ENCODE measurements at places on chromosomes 3 and 15.

- no peak for DNase-seq
These were observed 15.4 kb downstream of the CCDC54 start for GRCh38 chr3:107392549-107393165.

DNA sequence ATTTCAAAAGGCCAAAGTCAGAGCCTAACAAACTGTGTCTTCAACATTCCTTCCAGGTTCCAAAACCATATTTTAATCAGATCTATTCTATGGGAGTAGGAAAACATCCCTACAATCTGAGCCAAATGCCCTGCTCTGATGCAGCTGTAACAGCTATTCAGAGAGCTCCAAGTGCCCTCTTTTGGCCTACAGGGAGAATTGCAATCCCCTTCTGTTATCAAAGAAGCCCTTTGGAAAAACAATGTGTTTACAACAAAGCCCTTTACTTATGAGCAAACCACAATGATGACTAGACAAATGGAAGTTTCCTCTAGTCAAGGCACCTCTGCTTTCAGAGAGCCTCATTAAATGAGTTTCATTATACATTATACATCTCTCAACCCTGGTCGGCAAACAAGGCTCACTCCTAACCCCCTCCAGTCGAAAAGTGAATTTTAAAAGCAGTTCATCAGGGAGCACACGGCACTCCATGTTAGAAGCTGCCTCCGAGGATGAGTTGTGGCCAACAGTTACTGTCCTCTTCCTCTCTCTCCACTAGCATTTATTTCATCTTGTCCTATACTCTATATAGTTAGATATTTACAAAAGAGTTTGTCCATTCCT, 42.6 kb upstream of the TMCO5A start:
- DNase-seq: no peak

DNA sequence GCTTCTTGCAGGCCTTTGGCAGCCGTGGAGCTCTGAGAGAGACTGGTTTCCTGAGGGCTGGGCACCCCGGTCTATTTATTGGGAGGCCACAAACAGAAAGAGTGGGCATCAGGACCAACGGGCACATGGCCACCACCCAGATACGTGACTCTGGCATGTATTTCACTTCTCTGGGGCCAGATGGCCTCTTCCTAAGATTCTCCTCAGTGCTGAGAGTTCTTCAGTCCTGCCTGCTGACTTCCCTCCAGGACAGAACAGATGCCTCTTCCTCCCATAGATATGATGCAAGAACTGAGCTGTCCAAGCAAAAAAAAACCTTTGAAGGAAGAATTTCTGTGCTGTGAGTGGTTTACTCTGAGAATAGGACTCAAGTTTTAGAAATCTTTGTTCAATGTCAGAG, 107.7 kb downstream of the IGF2BP2 start:
- DNase-seq: no peak

DNA sequence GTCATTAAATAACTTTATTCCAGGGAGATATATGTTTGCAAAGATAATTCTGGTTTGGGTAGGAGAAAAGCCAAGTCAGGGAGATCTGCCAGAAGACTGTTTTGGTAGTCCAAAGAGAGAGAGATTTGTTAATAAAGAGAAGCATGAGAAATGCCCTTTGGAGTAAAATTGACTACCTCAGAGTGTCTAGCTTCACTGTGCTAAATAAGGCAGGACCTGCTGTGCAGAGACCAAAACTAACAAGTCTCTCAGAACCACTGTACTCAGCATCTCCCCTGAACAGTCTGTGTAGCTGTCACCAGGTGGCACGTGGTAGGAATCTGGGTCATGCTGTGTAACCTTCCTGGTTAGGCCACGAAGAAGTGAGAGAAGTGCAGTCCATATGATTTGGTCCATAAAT, 31.6 kb upstream of the SLC35G2 start:
- DNase-seq: no peak

GRCh38 chr3:62870321-62870720, 4.9 kb downstream of the CADPS start:
- DNase-seq: no peak

DNA sequence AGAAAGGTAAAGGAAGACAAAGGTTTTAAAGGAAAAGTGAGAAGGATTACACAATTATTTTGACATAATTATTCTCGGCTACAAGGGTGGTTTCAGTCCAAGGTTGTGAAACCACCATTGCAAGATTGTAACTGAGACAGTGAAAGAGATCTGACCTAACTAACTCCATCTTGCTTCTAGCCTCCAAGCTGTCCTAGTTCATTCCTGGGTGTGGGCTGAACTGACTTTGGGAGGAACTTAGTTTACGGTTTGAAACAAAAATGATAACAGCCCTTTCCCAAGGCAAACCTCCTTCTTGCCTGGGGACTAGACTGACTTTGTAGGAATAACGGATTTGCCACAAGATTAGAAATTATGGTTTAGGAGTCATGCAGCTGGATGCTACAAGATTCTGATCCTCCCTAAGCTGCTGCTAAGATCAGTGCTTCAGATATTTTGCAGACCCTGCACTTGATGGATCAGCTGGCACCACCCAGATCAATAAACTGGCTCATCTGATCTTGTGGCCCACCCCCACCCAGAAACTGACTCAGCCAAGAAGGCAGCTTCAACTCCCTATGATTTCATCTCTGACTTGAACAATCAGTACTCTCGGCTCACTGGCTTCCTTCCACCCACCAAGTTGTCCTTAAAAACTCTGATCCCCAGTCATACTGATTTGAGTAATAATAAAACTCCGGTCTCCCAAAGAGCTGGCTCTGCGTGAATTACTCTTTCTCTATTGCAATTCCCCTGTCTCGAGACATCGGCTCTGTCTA, 57.7 kb upstream of the AADACL2 start:
- no peak for DNase-seq

DNA sequence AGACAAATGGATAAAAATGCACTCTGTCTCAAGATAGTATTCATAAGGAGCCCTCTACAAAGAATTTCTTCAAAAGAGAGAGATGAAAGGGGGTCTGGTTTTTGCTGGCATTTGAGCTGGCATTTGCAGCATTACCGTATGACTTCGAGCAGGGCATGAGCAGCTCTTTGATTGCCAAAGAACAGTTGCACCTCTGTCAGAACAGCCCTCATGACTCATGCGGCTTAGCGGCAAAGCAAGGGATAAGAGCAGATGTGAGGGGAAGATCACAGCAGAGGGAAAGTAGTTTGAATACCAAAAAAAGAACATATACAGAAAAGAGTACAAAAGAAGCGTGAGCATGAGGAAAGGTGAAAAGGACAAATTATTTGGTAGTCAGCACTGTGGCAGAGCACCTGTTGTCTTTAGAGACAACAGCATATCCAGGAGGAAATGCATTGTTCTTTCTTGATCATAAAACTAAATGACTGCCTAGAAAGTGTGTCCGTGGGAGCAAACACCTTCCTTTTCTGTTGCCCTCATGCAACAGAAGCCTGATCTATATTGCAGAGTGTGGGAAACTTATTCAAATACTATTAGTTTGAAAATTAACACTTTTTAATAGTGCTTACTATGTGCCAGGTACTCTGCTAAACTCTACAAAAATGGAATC, 80.5 kb upstream of the SLC24A5 start:
- DNase-seq: no peak

DNA sequence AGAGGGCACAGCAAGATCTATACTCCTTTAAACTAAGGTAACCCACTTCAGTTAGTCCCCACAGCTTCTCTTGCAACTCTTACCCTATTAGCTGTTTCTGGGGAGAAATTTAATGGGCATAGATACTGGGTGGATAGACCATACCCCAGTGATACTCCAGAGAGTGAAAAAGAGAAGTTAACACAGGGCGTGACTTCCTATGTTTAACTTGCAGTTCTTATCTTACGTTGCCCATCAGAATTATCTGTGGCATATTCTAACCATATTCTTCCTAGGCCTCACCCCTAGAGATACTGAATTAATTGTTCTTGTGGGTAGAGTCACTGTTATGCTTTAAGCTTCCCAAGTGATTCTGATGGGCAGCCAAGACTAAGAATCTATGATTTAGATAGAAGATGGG, 485.4 kb upstream of the TPRG1 start:
- no peak for DNase-seq

DNA sequence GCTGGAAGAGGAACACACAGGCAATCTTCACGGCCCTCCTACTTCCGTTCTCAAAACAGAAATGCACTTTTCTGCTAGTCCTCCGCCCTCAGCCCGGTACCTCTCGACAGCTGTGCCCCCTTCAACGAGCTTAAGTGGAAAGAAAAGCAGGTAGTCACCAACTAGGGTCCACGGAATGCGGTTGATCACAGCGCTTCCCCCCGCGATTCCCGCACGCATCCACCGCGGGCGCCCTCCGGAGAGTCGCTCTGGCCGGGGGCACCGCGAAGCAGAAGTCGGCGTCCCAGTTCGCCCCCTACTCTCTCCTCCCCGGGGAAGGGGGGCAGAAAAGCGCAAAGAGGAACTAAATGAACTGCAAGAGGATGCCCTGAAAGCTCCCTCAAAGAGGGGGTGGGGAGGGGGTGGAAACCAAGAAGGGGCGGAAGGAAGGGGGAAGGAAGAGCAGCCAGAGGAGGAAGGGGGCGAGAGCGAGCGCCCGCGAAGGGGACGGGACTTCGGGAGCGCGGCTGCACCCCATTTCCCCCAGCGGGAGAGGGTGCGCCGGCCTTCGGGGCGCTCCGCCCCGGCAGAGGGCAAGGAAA, 738 bp downstream of the ACAP2 start:
- DNase-seq: no peak

DNA sequence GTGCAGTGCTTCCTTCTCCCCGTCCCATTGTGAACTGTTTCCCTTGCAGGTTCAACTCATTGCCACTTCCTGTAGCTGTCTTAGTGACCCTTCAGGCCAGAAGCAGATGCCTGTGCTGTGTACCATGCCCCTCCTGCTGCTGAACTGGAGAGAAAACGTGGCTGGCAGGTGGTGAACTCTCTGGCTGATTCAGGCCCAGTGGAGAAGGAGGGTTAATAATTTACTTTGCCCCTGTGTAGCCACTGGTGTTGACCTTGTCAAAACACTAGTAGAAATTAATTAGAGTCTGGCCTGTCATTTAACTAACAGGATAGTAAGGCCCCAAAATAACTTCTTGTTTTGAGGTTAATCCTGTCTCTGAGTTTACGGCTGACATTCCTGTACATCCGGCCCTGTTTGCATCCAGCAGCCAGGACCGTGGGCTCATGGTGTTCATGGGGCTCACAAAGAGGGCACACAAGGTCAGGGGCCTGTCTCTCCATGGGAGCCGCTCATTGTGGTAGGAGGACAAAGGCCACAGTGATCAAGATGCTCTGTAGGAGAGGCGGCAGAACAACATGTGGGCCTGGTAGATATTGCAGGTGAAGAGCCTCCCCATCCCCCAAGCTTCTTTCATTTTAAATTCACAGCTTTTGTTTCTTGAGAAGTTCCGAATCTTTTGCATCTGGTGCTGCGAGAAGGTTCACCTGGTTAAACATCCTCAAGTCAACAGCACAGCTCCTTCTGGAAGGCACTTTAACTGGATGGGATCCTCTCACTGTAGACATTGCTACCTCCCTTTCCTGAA, 101.6 kb downstream of the CGNL1 start:
- no peak for DNase-seq

DNA sequence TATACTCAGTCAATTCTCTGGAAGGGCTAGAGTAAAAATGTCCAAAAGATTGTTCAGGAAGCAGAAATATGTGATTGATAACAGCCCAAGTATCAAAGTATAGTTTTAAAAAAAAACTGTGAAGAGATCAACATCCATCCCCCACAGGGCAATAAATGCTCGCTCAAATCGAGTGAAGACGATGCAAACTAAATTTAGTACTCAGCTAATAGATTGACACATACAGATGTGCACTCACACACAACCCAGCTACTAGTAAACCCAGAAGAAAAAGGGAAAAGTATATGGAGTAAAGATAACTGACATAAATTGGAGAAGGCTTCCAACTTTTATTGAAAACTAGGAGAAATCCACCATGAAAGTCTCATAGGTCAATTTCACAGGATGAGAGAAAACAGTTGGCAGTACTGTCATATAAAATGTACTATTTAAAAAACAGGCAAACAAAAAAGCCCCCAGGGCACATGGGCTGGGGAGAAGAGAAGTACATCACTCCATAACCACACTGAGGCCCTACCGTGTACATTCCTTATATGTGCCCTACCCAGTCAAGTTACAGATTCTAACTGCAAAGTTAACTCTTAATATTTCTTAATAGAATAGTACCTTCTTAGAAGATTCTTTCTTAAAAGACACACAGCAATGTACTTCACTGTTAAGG, 125.7 kb downstream of the TBL1XR1 start:
- no peak for DNase-seq

GRCh38 chr3:112973325-112974177, 1.4 kb downstream of the CD200R1 start:
- DNase-seq: peak; percentile 77

DNA sequence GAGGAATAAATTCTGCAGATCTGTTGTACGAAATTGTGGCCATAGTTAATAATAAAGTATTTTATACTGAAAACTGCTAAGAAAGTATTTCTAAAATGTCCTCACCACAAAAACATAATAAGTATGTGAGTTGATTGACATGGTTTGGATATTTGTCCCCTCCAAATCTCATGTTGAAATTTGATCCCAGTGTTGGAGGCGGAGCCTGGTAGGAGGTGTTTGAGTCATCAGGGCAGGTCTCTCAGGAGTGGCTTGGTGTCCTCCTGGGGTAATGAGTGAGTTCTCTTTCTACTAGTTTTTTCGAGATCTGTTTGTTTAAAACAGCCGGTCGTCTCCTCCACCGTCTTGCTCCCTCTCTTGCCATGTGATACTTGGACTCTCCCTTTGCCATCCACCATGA, 424.1 kb upstream of the KCNMB2 start:
- no peak for DNase-seq

DNA sequence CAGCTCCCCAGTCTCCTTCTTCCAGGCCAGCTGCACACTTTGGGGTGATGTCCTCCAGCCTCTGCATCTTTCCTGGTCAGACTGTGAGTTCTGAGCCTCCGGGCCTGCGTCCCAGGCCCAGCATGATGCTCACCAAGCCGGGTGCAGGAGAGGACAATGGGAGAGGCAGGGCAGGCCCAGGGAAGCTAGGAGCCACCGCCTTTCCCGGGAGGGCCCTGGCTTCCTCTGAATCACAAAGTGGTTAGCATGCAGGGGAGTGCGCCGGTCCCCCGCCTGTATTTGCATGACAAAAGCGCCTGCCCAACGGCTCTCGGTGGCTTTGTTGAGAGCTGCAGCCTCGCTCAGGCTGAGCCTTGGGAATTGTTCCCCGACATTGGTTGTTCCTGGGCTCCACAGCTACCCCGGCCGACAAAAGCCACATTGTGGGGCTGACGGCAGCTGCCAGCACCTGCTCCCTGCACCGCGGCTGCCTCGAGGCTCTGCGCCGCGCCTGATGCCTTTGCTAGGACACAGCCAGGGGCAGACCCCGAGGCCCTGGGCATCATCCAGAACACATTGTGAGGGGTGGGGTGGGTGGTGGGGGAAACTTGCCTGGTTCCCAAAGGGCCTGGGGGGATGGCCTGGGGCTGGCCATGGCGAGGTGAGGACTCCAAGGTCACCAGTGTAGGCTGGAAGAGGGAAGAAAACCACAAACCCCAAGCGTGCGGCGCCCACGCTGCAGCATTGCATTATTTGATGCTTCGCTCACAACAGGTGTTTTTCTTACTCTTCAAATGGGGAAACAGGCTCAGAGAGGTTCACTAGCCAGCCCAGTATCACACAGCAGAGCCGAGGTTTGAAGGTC, 20.0 kb upstream of the KLF13 start:
- no peak for DNase-seq

Measured in GM12864 (cell line).